ENCODE measurements at places on chromosomes 3 and 15.

- no peak for DNase-seq
These were observed 313.5 kb downstream of the PYDC2 start for GRCh38 chr3:191774485-191774884.

DNA sequence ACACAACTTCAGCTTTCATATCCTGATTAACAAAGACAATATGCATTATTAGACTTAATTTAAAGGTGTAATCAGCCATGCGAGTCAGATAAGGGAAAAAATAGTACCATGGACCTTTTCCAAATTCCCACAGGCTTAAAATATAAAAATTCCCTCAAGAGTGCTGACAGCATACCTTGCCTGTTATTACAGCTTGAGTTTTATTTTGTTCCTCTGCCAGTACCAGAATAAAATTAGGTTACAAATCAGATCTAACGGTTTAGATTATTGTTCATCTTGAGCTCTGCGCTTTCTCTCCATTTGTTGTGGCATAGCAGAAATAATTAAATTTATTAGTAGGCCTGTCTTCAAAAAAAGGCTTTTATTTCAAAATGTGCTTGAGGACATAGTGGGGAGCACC lies 250.3 kb downstream of the PTPRG start:
- DNase-seq, result no peak

GRCh38 chr3:9308298-9308990 lies 54.4 kb upstream of the THUMPD3 start:
- DNase-seq, result no peak

- no peak for DNase-seq
These were observed 150.8 kb downstream of the ZNF609 start for GRCh38 chr15:64611085-64611725.

DNA sequence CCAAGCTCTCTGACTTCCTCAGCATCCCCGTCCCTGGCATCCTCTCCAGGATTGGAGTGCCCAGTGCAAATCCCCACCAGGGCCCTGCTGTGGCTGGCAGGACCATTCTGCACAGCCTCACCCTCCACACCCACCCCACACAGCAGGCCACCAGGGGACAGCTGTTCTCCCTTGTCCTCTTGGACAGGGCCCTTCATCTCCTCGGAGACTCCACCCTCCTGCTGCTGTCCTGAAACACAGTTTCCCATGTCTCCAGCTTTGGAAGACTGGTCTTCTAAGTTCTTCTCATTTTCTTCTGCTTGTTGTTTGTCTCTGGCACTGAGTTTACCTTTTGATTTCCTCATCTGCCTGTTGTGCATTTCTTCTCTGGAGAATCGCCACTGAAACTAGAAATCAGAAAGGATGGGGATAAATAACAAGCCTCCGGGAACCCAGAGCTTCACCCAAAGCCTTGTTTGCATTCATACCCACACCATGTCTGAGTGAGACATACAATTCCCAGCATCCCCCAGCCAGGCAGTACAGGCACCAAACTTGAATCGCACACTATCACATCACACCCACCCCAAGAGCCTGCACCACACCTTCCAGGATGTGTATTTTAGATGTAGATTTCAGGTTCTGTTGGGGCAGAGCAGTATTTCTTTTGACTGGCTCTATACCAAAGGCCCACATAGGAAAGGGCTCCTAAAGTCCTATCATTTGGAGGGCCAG lies 52.0 kb downstream of the OXNAD1 start:
- DNase-seq, result no peak

- DNase-seq, result no peak
These were observed at the start of gene PLSCR4 for GRCh38 chr3:146250449-146251382. TSS of gene PLSCR4 (minus strand) at chr3:146251105. CDS start at chr3:146222071, 29,034 bp downstream.

DNA sequence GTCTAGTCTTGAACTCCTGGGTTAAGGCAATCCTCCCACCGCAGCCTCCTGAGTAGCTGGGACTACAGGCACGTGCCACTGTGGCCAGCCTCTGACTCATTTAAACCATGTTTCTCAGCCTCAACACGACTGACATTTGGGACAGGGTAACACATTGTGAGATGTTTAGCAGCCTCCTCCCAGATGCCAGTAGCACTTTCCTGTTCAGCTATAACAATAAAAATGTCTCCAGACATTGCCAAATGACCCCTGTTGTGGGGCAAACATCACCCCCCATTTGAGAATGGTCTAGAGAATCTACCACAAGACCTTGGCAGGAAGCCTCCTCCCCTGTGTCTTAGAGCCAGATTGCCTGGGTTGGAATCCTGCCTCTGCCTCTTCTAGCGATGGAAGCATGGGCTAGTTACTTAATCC lies 8.4 kb downstream of the TMEM40 start:
- no peak for DNase-seq

- DNase-seq, result no peak
These were observed 1.4 kb downstream of the LYSMD2 start for GRCh38 chr15:51736069-51736468.

- no peak for DNase-seq
These were observed 255.6 kb upstream of the SEMA6D start for GRCh38 chr15:47461652-47462141.

- no peak for DNase-seq
These were observed 691 bp downstream of the SENP7 start for GRCh38 chr3:101512396-101512645.

DNA sequence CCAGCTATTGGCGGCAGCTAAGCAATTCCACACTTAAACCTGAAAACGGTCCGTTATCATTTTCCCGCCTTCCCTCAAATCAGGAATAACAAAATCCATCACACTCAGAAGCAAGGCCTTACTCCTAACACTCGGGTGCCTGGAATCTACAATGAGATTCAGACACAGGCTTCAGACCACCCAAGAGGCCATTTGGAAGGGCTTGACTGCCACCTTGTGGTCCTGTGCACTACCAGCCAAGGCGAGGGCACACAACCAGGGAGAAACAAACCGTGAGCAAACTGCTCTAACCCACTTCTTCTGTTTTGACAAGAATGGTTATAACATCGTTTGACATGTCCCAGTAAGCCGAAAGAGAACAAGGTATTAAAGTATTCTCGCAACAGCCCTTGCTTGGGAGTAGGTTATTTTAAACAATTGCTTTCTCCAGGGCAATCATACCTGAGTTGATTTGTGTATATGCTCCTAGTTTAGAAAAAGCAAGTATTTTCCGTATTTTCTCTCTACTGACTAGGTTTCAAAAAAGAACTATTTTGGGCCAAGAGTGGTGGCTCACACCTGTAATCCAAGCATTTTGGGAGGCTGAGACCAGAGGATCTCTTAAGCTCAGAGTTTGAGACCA lies 40.1 kb upstream of the TAFA4 start:
- no peak for DNase-seq

DNA sequence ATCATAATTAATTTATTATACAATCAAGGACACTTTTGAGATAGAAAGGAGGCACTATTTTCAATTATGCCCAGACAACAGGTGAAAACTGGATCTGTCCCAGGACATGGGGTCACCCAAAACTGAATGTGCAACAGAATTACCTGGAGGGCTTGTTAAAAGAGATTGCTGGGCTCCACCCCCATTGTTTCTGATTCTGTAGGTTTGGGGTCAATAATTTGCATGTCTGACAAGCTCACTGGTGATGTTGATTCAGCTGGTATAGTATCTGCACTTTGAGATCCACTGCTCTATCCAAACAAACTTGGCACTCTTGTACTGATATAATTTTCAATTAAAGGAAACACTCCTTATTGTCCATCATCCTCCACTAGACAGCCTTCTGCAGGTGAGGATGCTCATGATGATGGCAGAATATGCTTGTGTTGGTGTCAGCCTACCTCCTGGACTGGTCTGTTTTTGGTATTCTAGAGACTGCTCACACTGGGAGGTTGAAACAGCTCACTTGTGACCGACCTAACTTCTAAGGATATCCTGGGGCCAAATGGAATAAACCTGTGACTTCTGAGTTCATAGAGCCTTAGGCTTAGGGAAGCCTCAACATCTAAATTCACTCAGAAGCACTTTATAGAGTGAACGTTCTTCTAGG lies 2.2 kb downstream of the P2RY14 start:
- DNase-seq, result no peak

GRCh38 chr3:189229196-189229828 lies 57.5 kb downstream of the TPRG1 start:
- no peak for DNase-seq

GRCh38 chr3:13858768-13859520 lies 20.9 kb downstream of the WNT7A start:
- no peak for DNase-seq

Data from stimulated activated CD4-positive, alpha-beta T cell treated with anti-CD3 and anti-CD28 coated beads, Interleukin-1b, Interleukin-23, amount 100 ng/mL, for 24 hours (primary cell).